Nephron progenitor cell (in vitro differentiated cells): ENCODE measurements at places on chromosomes 4 and X.
A peak's percentile ranks its signal among the peaks of the same experiment; 100 is the strongest.

- H3K4me1 ChIP-seq, result peaks cover 22% of the 10 kb centered on the region
- no peak overlapping the region for H3K27ac ChIP-seq
- no peaks in the 10 kb centered on the region for H3K36me3 ChIP-seq
- DNase-seq, result no peak
Measured at GRCh38 chr4:1600211-1600780, 83.8 kb downstream of the FAM53A start.

- H3K4me3 ChIP-seq, result no peak overlapping the region
- H3K27me3 ChIP-seq, result peaks cover 5% of the 10 kb centered on the region
- no peak for DNase-seq
- H3K27ac ChIP-seq, result peak overlapping the region; percentile 64
Measured at GRCh38 chr4:182085051-182085480, 158.1 kb upstream of the TENM3 start.

DNA sequence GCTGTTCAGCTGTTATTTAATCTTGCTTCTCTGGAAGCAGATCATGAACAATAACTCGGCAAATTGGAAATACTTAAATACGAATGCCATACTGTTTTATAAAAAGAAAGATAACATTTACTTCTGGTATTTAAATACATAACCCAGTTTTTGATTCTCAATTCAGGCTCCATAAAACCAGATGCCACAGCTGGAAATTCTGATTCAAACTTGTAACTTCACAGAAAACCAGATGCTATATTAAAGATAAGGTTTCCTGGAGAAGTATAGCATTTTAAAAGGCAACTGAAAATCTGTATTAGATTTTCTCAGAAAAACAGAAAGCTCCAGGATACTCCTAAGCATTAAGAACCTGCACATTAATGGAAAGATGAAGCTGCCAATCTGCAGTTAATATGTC is 40.2 kb downstream of the STX18 start:
- peaks cover 26% of the 10 kb centered on the region for H3K4me1 ChIP-seq
- peaks cover under 1% of the 10 kb centered on the region for H3K27me3 ChIP-seq
- H3K4me3 ChIP-seq, result no peak overlapping the region
- no peaks in the 10 kb centered on the region for H3K36me3 ChIP-seq
- no peak overlapping the region for H3K27ac ChIP-seq
- no peak for DNase-seq

GRCh38 chr4:101019941-101020401 is 327.4 kb downstream of the PPP3CA start:
- no peak for DNase-seq
- H3K4me1 ChIP-seq, result no peaks in the 10 kb centered on the region
- peaks cover 10% of the 10 kb centered on the region for H3K36me3 ChIP-seq
- H3K27me3 ChIP-seq, result no peaks in the 10 kb centered on the region
- no peak overlapping the region for H3K27ac ChIP-seq

DNA sequence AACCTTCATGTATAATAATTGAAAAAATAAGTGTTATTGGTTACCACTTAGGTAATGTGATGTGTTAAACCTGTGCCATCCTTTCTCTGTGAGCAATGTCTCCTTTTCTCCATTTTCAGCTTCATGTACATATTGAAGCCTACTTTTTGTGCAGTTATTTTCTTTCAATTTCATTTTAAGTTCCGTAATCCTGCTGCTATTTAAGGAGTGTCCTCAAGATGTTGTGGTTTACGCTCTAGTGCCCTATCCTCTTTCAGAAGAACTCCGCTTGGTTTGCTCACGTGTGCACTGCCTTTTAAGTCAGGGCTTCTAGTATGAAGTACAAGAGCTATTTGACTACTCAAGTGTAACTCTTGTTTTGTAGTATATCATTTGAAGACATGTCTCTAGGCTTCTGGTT is 2253.2 kb upstream of the TENM3 start:
- DNase-seq, result no peak
- H3K36me3 ChIP-seq, result no peaks in the 10 kb centered on the region
- peaks cover 6% of the 10 kb centered on the region for H3K4me1 ChIP-seq
- H3K27me3 ChIP-seq, result no peaks in the 10 kb centered on the region
- no peak overlapping the region for H3K4me3 ChIP-seq
- H3K27ac ChIP-seq, result peak overlapping the region; percentile 1

DNA sequence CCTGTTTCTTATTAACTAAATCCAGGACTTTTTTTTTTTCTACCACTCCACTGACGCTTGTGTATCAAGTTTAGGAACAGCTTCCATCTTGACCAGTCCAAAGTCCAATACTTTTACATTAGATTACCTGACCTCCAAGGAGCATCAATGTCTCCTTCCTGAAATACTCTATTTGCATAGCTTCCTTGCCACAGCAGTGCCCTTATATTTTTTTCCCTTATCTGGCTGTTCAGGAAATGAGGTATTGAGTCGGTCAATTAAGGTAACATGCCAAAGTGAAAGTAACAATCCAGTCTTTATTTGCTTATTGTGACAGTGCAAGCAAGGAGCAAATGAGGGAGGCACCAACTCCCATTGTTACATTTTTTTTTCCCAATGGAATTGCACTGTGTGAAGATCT is 730.8 kb upstream of the NDST4 start:
- no peaks in the 10 kb centered on the region for H3K36me3 ChIP-seq
- H3K27me3 ChIP-seq, result peaks cover 3% of the 10 kb centered on the region
- H3K4me3 ChIP-seq, result no peak overlapping the region
- DNase-seq, result no peak
- H3K27ac ChIP-seq, result no peak overlapping the region

- H3K4me1 ChIP-seq, result no peaks in the 10 kb centered on the region
- no peak overlapping the region for H3K4me3 ChIP-seq
- no peaks in the 10 kb centered on the region for H3K27me3 ChIP-seq
- no peak overlapping the region for H3K27ac ChIP-seq
- DNase-seq, result no peak
Measured at GRCh38 chr4:84691170-84691691, 108.3 kb downstream of the CDS1 start.

GRCh38 chr4:81620442-81620841 is 148.7 kb upstream of the RASGEF1B start:
- no peak overlapping the region for H3K4me3 ChIP-seq
- no peaks in the 10 kb centered on the region for H3K36me3 ChIP-seq

DNA sequence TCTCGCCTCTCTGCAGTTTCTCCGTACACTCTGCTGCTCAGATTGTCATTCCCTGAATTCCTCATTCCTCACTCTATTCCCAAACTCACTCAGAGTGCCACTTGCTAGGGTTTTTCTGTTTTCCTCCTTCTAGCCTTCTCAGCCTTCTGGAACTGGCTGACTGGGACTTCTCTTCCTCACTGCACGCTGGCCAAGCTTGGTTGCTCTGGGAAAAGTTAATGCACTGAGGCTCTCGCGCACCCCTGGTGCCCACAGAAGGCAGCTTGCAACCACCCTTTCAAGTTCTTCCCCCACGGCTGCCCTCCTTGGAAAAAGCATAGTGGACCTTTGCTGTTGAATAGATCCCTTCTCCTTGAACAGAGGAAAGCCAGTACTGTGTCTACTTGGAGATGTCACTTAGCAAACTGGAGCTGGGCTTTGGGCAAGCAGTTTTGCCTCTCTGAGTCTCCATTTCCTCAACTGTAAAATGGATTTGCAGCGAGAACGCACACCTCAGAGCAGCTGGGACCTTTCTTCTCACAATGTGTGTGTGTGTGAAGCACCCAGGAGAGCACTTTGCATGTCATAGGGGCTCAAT is 6.0 kb upstream of the CCKAR start:
- no peaks in the 10 kb centered on the region for H3K36me3 ChIP-seq
- DNase-seq, result no peak
- H3K27me3 ChIP-seq, result peaks cover 24% of the 10 kb centered on the region
- no peak overlapping the region for H3K4me3 ChIP-seq
- peaks cover 3% of the 10 kb centered on the region for H3K4me1 ChIP-seq

- H3K27me3 ChIP-seq, result peaks cover 6% of the 10 kb centered on the region
- peak overlapping the region; percentile 77 for H3K27ac ChIP-seq
- peak; percentile 60 for DNase-seq
- H3K36me3 ChIP-seq, result peaks cover 5% of the 10 kb centered on the region
- H3K4me3 ChIP-seq, result peak overlapping the region; percentile 83
Measured at GRCh38 chrX:140764401-140764919, 54.9 kb downstream of the LINC00632 start.

DNA sequence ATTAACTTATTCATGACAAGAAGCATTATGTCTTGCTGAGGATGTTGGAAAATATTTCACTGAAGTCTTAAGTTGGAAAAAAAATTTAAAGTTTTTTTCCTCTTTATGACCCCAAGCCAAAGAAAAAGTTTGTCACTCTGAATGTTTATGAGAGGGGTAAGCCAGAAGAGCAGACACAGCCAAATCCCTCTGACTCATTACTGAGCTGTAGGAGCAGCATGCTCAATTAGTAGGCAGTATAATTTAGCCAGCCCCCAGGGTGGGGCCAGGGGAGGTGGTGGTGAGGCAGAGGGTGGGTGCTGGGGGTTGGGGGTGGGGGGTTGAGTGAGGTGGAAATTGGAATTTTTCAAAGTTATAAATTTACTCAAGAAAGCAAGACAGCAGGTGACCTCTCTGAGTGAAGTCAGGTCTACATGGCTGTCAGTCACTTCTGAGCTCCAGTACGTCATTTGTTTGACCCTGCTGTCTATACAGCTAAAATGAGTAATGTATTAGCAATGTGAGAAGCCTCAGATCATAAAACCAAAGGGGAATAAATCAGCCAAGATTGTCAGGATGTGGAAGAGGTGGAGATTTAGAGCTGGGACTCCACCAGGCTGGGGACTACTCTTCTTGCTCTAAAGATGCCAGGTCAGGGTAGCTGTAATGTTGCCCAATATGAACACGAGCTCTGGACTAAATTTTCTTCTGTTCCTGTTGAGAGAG is 98.8 kb upstream of the NDP start:
- peaks cover under 1% of the 10 kb centered on the region for H3K27me3 ChIP-seq
- peaks cover 6% of the 10 kb centered on the region for H3K4me1 ChIP-seq
- DNase-seq, result no peak
- H3K36me3 ChIP-seq, result no peaks in the 10 kb centered on the region

DNA sequence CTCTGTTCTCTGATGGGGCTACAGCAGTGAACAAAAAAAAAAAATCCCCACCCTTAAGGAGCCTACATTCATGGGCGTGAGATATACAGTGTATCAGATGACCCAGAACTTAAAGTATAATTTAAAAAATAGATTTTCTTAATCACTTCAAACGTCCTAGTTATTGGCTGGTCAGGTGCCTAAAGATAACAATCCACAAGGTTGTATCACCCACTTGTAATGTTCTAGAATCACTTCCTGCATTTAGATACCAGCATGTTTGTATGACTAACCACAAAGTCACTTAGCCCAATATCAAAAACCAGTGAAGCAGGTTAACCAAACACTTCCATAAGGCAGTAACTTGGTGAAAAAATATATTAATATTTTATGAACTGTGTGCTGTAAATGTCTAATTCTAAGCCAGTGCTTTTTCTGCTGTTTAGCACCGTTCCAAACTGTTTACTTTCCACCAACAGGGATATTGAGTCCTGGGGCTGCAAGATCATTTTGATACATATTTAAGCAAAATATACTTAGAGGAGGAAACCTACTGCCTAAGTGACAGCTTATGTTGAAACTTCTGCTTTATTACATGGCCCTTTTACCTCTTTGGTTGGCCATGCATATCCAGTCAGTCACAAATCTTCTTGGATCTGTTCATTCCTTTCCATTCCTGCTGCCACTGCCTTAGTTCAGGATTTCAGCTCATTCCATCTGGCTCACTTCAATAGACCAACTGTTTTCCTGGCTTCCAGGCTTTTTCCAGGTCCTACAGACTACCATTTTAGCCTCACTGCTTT is 43.3 kb downstream of the CD40LG start:
- H3K27me3 ChIP-seq, result no peaks in the 10 kb centered on the region
- no peak for DNase-seq
- no peak overlapping the region for H3K4me3 ChIP-seq
- H3K4me1 ChIP-seq, result peaks cover 27% of the 10 kb centered on the region

- H3K4me3 ChIP-seq, result no peak overlapping the region
- H3K36me3 ChIP-seq, result no peaks in the 10 kb centered on the region
- no peak for DNase-seq
- no peak overlapping the region for H3K27ac ChIP-seq
- no peaks in the 10 kb centered on the region for H3K27me3 ChIP-seq
Measured at GRCh38 chr4:36165631-36166005, 78.7 kb downstream of the ARAP2 start.

- H3K27me3 ChIP-seq, result no peaks in the 10 kb centered on the region
- H3K36me3 ChIP-seq, result peaks cover 10% of the 10 kb centered on the region
- no peak overlapping the region for H3K4me3 ChIP-seq
Measured at GRCh38 chrX:149819371-149819770, 37.6 kb downstream of the MAGEA9 start.

DNA sequence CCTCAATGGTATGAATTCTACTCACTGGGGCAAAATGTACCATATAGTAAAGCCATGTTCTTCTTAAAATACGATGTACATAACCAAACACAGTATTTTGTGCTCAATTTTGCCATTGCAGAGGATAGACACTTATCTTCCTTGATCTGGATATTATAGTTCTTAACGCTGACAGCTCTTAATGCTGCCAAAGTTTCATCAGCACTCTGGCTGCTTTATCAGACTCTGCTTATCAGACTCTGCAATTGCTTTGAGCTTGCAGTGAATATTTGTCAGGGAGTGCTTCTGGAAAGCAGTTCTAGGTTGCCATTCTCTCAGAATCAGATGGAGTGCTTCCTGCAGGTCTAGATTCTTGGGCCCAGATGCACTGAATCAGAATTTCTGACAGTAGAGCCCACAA is 863.1 kb downstream of the CCSER1 start:
- H3K36me3 ChIP-seq, result no peaks in the 10 kb centered on the region
- no peaks in the 10 kb centered on the region for H3K27me3 ChIP-seq
- no peaks in the 10 kb centered on the region for H3K4me1 ChIP-seq
- H3K4me3 ChIP-seq, result no peak overlapping the region
- H3K27ac ChIP-seq, result no peak overlapping the region

GRCh38 chrX:65035446-65035770 is 59.2 kb upstream of the ZC4H2 start:
- peak; percentile 46 for DNase-seq
- no peaks in the 10 kb centered on the region for H3K27me3 ChIP-seq
- no peaks in the 10 kb centered on the region for H3K36me3 ChIP-seq
- H3K27ac ChIP-seq, result peak overlapping the region; percentile 94
- H3K4me3 ChIP-seq, result peak overlapping the region; percentile 93

DNA sequence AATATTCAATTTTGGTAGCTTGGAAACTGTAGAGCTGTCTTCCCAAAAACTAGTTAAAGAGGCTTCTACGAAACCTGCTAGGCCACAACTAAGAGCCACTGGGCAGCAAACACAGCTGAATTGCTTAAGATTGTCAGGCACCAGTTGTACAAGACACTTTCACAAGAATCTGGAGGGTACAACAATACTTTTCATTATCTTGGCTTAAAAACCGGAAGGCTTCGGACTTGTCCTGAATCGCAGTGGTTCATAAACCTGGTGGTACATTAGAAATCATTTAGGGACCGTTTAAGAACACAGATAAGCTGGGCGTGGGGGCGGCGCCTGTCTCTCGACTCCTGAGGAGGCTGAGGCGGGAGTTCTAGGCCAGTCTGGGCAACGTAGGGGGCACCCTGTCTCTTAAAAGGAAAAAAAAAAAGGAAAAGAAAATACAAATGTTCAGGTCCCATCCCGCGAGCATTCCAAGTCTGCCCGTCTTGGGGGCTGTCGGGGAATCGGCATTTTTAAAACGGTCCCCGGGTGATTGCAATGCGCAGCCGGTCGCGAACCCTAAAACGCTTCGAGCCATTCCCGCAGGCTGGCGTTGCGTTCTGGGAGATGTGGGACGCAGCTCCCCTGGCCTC is 763 bp downstream of the PYURF start:
- peak overlapping the region; percentile 98 for H3K4me3 ChIP-seq
- peaks cover 38% of the 10 kb centered on the region for H3K4me1 ChIP-seq
- H3K27ac ChIP-seq, result peak overlapping the region; percentile 97
- H3K27me3 ChIP-seq, result peaks cover 4% of the 10 kb centered on the region
- peaks cover 24% of the 10 kb centered on the region for H3K36me3 ChIP-seq

- no peaks in the 10 kb centered on the region for H3K4me1 ChIP-seq
- DNase-seq, result no peak
Measured at GRCh38 chr4:122300776-122301175, 78.0 kb upstream of the ADAD1 start.
